ENCODE measurements at places on chromosomes 5 and 9.

DNA sequence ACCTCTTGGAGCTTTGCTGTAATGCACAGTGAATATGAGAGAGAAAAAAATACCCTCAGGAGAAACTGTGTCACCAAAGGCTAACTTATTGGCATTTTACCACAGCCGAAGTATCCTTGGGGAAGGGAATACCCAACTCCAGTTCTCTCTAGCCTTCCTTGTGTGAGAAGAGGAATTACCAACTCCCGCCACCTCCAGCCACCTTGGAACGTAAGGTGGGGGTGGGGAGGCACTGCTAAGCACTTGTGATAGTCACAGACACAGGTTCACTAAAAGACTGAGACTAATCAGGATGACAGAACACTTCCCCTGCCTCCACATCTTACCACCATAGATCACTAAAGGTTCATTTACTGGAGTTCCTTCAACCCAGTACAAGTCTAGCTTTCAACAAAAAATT lies 102.0 kb upstream of the ADAMTS19 start:
- no peak for DNase-seq

DNA sequence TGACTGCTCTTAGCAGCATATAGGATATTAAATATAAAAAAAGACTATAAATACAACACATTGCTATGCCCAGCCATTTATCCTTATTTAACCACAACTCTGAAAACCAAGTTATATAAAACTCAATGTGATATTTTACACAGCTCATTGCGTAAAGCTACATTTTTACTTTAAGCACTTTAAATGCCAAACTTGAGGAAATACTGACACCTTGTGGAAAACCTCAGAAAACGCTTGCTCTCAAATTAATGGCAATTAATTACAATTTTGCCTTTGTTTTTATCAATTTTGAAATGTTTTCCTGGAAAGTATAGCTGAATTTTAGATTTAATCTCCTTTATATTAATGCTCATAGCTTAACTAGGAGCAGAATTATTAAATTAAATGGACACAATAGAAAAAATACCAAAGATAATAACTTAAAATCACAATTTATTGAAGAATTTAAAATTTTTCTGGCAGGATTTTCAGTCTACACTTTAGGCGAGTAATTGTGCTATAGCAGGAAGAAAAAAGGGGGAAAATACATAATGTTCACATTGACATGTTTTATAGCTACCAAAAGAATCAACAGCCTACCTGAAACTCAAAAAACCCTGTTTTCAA lies 25.2 kb upstream of the PLAC8L1 start:
- DNase-seq: peak; percentile 38

GRCh38 chr9:14219850-14220249 lies 94.1 kb downstream of the NFIB start:
- DNase-seq: peak; percentile 36

- no peak for DNase-seq
Measured at GRCh38 chr9:90061187-90061586, 456.4 kb downstream of the GADD45G start.

DNA sequence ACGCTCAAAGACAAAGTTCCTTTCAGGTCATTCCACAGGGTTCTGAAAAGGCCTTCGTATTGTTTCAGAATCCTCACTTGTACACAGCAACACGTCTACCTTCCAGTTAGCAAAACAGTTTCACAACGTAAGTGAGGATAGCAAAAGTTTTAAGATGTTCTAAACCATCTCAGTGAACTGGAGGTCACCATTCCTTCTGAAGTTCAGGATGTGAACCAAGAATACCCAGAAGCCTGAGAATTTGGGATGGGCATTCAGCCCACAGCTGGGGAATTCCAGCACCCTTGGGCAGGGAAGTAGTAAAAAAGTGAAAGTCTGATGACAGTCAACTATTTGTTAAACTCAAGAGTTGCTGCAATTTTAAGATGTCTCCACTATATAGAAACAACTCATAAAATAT lies 224.5 kb downstream of the BNC2 start:
- no peak for DNase-seq

DNA sequence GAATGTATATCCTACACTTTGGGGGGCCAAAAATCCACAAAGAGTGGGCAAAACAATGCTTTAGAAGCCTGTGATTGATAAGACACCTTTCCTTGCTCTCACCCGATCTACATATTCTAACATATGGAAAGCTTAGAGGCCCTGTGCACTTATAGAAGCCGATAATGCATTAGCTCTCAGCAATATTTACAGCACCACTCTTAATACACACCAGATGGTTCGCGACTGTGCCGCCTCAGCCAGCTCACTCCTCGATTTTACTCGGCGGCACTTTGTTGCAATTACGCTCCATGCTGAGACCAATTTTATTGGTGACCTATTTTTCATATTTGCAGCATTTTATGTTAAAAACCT lies 18.8 kb downstream of the NR2F1 start:
- DNase-seq: peak; percentile 21
